Kidney epithelial cell (primary cell): ENCODE measurements at places on chromosomes 6 and 20. TPM values are rescaled to one million over a fixed set of nuclear protein-coding genes. Genes with fewer than 3 reads are reported as not detected.

The NKX2-2 gene
- not detected in 2 replicates for total RNA-seq

The BFSP1 gene
- 2.1 and 4.5 TPM in 2 replicates for total RNA-seq

The CCN2 gene
- 172 and 194 TPM in 2 replicates for total RNA-seq

The PKIB gene
- total RNA-seq = 10.6 and 15.3 TPM in 2 replicates

The SALL4 gene
- 4.4 and 5.3 TPM in 2 replicates for total RNA-seq

The TRIM10 gene
- not detected in 2 replicates for total RNA-seq

The CEP85L gene
- 3.3 and 3.6 TPM in 2 replicates for total RNA-seq

The TP53TG5 gene
- not detected in 2 replicates for total RNA-seq

DNA sequence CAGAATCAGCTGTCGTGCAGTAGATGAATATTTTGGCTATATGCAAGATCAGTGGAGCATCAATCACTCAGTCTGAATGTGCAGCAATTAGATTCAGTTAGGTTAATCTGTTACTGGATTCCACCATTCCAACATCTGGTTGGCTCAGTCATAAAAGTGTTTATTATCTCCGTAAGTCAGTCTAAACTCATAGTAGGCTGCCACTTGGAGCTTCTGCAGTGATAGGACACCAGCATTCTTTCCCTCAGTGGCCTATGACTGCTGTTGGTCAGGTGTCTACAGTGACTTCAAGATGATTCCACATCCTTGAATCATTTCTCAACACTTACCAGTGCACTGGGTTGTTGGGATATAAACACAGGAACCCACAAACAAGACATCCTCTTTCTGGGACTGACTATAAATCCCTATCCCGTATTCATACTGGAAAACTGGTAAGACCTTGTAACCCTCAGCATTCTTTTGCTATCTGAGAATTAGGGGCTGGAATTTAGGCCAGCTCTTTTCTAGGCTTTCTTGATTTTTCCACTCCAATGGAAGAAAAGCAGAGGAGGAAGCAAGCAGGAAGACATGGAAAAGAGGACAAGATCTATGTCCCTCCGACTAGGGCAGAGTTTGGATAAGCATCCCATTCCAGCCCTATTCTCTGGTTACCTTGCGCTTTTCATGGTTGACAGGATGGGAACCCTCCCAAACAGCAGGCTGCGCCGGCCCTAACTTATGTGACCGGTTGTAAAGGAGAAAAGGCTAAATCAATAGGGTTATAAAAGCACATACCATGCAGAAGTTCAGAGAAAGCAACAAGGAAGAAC is 919.6 kb downstream of the KIF16B start:
- DNase-seq = no peak

DNA sequence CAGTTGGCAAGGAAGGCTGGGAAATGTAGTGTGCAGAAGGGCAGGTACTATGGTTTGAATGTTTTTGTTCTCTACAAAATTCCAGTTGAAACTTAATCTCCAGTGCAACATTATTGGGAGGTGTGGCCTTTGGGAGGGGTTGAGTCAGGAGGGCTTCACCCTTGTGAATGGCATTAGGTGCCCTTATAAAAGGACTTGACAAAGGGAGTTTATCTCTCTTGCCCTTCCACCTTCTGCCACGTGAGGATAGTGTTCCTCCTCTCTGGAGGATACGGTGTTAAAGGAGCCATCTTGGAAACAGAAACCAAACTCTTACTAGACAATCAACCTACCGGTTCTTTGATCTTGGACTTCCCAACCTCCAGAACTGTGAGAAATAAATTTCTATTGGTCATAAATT is 82.2 kb upstream of the LRFN2 start:
- no peak for DNase-seq

DNA sequence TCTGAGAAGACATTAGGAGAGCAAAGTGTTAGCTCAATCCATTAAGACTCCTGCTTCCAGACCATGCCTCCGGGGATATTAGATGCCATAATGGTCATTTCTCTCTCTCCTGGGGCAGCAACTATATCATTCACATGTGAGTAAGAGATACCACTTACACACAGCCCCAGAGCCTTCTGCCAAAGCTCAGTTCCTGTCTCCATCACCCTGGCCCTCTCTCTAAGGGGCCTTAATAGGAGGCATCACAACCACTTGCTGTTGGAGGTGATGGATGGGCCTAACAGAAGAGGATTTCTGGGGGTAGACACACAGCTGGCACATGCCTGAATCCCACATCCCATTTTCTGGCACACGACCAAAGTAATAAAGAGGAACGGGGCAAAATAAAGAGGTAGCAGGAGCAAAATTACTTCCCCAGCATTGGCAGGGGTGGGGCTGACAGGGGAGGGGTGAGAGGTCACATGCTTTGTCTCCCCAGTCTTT is 34.0 kb upstream of the VSTM2L start:
- DNase-seq = no peak

GRCh38 chr6:166275714-166276166 is 32.5 kb downstream of the PRR18 start:
- no peak for DNase-seq

GRCh38 chr6:64681416-64682160 is 1025.4 kb downstream of the EYS start:
- no peak for DNase-seq

- DNase-seq = no peak
Measured at GRCh38 chr6:44917430-44917829, 410.7 kb upstream of the RUNX2 start.

DNA sequence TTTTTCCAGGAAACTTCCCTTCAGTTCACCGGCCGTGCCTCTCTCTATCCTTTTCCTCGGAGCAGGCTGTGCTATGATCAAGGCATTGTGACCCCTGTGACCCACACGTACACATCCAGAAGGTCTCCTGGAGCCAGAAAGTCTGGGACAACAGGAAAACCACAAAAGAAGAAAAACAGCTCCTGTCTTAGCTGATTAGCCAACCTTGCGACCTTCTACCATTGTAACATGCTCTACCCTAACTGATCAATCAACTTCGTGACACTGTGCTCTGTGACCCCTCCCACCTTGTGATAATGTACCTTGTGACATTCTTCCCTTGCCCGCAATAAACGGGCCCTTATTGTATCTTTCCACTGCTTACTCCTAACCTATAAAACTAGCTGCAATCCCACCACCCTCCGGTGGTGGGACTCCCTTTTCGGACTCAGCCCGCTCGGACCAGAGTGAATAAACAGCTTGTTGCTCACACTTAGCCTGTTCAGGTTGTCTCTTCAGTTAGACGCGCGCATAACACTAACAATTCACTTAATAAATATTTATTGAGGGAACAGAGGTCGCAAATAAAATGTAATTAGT is 24.2 kb downstream of the ZNF311 start:
- DNase-seq = no peak

GRCh38 chr6:72721346-72721745 is 99.5 kb downstream of the KCNQ5 start:
- no peak for DNase-seq

DNA sequence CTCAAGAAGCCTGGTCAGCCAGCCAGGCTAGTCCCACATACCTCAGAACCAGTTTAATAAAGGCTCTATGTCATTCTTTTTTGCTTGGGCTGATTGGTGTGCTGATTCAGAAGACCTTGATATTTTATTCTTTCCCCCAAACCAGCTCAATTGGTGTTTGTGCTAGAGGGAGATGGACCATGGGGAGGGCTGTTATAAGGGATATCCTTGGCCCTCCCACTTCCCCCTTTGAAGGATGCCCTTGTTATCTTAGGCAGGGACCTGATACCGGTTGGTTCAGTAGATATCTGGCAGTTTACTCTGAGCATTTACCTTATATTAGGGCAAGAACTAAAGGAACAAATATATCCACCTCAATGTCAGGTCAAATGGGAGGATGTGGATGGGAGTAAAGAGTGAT is 207.4 kb downstream of the LRFN2 start:
- no peak for DNase-seq

GRCh38 chr6:135731116-135731515 is 120.4 kb upstream of the PDE7B start:
- DNase-seq = no peak

DNA sequence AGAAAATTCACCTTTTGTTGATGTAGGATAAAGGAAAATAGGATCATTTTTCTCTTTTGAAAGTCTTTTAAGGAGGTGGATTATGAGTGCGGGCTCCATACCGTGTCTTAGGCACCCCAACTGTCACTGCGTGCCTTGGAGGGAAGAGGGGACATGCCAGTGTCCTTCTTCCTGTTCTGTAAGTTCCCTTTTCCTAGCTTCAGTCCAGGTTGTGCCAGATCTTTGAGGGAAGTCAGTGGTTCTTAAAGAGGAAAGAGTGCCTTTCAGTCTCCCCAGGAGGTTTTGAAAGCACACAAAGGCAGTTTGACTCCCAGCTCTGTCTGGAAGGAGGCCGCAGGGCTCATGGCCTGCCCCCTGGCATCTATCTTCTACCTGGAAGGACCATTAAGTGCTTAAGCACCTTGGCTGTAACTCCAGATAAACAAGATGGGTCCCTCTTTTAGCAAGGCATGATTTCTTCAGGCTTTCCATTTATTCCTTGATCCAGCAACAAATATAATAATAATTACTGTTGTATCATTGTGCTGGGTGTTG is 13.0 kb downstream of the EFCAB8 start:
- no peak for DNase-seq

GRCh38 chr20:62832212-62832922 is 15.5 kb downstream of the COL9A3 start:
- DNase-seq = no peak

GRCh38 chr20:19506021-19506420 is 252.0 kb upstream of the RIN2 start:
- no peak for DNase-seq

DNA sequence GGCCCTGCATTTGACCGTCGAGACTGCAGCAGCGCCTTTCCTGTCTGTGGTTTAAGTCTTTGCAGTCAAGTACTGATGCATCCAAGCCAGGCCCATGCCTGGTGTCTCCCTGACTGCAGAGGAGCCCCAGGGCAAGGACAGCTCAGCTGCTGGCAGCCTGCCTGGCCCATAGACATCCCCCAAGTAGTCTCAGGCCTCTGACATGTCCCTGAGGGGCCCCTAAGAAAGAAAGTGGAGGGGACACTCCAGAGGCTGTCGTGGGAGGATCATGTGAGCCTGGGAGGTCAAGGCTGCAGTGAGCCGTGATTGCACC is 18.0 kb downstream of the HRH3 start:
- no peak for DNase-seq

DNA sequence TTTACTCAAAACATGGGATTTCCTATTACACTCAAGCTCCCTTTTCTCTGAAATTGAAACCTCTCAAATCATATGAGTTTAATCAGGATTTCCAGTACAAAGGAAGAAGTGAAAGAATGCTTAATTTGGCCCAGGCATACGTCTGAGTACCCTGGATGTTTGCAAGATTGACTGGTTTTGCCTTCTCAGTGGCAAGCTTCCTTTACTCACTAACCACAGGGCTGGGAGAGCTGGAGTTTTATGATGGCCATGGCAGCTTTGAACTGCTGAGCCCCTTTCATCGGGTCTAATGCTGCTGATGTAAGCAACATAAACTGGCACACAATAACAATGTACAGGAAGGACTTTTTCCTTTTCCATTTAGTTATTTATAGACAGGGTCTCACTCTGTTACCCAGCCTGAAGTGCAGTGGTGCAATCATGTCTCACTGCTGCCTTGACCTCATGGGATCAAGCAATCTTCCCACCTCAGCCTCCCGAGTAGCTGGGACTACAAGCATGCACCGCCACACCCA is 194.8 kb downstream of the SLC35F1 start:
- DNase-seq = no peak

- DNase-seq = no peak
Measured at GRCh38 chr6:166752097-166752496, 125.0 kb upstream of the RPS6KA2 start.

- no peak for DNase-seq
Measured at GRCh38 chr6:53033764-53034163, 31.4 kb upstream of the FBXO9 start.

DNA sequence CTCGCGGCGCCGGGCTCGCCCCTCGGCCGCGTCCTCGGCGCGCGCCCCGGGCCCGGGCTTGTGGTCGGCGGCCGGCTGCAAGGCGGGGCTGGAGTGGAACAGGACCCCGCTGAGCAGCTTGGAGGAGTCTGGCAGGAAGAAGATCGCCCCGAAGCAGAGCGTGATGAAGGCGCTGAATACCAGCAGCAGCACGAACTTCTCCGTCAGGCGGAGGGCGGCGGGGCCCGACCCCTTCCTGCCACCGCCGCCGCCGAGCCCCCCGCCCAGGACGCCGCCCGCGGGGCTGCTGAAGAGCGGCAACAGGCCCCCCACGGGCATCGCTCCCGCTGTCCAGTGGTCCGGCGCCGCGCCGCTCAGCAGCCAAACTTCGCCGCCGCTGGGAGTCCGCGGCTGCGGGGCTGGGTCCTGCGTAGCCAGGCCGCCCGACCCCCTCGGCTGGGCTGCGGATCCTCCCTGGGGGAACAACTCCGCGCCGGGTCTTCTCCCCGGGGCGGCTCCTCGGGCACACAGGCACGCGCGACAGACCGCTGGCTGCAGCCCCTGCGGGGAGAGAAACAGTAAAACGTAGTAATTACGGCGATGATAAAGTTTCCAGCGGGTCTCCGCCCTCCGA is 707 bp downstream of the MAN1A1 start:
- DNase-seq = no peak

DNA sequence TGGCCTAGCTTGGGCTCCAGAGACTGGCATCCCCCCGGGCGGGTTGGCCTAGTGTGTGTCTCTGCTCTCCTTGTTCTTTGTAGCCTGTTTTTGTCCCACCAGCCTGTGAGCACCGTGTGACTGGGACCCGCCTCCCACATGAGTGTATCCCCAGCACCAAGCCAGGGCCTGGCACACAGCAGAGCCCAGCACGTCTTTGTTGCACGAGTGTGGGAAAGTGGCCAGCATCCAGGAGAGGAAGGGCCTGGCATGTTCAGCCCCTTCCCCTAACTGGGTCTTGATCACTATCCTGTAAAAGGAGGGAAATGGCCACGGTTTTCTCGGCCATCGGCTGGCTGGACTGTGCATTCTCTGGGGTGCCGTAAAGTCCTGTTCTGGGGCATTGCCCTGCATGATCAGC is 290.1 kb downstream of the BMP7 start:
- DNase-seq = no peak

GRCh38 chr6:33429750-33430052 is 9.8 kb downstream of the SYNGAP1 start:
- no peak for DNase-seq

DNA sequence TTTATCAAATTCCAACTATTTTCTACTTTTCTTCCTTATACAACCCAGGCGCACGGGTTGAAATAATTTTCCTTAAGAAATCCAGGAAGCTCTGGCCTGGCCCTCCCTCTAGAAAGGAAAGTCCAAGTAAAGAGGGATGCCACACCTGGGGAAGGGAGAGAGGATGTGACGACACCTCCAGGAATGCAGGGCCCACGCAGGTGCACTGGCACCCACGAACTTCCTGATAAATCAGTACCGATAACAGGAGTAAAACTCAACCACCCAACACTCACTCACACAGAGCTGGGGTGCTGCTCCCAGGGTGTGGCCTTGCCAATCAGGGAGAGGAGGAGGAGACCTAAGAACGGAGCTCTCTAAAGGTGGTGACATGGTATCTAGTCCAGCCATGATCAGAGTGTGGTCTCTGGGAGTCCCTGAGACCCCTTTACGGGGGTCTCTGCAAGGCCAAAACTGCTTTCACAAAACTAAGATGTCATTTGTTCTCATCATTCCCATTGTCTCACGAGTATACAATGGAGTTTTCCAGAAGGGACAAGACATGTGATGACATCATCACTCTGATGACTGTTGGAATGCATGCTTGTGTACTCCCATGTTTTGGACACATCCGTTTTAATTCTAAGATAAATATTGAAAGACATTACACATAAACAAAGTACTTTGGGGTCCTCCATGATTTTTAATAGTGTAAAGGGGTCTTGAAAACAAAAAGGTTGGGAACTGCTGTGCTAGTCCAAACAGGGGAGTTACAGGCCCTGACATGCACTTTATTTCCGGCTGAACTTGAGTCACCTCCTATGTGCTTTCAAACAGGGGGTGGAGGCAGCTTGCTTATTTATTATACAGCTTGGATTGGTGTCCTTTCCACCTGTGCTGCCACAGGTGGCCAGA is 2.2 kb upstream of the PARD6B start:
- no peak for DNase-seq
